Cortex of kidney (tissue), 1 donor: ENCODE measurements at places on chromosomes 6 and 20.

GRCh38 chr20:19850198-19850533, 92.1 kb downstream of the RIN2 start:
- DNase-seq = no peak

- no peak for DNase-seq
These were observed 751.4 kb upstream of the DEFB115 start for GRCh38 chr20:30506100-30506499.

DNA sequence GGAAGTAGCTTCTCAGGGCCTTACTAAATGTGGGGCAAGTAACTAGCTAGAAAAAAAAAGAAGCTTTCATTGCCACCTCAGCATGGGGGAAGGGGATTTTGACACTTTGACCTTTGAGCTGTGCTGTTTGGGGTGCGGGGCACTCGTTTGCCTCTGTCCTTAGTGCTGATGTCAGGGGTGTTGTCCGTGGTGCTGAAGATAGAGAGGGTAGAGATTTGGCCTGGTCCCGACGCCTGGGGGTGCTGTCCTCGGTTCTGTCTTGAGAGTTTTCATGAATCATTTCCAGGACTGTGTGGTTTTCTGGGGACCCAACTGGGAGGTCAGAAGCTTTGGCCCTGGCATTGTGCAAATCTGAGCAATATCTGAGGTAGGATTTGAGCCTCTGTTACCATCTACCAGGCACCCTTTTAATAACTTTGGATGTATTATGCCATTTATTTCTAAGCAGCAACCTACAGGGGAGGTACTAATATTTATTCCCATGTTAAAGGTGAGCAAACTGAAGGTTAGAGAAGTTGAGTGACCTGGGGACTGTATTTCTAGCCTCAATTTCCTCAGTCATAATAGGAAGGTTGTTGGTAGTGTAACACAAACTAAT, 78.0 kb downstream of the DLGAP4 start:
- no peak for DNase-seq

GRCh38 chr6:148962854-148963515, 216.2 kb downstream of the UST start:
- DNase-seq = no peak

DNA sequence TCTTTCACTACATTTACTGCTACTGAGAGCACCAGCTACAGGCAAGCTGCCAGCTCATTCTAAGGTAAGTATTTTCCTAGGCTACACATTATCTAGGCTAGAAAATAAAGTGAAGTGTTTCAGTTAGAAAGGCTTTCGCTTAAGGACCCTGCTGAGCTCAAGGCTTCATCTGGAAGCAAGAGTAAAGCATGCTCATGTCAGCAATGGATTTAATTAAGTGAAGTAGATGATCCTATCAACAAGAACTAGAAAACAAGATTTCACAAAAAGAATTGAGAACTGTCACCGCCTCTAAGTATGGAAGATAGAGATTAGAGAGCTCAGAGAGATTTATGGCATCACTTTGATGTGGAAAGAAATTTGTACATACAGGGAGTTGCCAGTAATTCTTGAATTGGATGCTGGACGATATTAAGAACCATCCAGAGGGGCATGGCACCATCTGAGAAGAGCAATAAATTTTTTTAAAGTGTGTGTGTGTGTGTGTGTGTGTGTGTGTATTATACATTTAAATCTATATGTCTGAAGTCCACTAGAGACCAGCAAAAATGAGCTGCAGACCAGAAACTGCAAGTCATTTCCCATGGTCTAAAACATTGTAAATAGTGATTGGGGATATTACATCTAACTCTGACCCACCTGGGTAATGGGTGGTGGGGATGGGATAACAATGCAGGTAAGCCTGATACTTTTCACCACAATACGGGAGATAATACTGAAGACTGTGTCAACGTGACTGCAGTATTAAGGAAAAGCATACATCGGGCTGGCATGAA, 105.2 kb upstream of the MAP7 start:
- DNase-seq = no peak

DNA sequence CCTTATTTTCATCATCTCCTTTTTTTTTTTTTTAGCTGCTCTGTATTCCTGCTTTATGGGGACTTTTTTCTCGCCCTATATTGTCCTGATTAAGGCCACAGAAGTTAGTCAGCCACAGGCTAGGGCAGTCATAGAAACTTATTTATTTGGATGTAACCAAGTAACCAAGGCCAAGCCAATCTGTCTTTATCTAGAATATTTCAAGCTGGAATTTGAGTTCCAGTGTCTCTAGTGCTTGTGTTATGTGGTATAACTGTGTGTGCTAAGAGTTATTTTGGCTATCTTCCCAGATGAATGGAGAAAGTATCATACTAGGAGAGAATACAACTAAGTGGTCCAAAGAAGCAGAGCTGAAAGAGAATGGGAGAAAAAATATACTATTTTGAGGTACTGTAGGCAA, 751.5 kb downstream of the CBLN4 start:
- DNase-seq = no peak

DNA sequence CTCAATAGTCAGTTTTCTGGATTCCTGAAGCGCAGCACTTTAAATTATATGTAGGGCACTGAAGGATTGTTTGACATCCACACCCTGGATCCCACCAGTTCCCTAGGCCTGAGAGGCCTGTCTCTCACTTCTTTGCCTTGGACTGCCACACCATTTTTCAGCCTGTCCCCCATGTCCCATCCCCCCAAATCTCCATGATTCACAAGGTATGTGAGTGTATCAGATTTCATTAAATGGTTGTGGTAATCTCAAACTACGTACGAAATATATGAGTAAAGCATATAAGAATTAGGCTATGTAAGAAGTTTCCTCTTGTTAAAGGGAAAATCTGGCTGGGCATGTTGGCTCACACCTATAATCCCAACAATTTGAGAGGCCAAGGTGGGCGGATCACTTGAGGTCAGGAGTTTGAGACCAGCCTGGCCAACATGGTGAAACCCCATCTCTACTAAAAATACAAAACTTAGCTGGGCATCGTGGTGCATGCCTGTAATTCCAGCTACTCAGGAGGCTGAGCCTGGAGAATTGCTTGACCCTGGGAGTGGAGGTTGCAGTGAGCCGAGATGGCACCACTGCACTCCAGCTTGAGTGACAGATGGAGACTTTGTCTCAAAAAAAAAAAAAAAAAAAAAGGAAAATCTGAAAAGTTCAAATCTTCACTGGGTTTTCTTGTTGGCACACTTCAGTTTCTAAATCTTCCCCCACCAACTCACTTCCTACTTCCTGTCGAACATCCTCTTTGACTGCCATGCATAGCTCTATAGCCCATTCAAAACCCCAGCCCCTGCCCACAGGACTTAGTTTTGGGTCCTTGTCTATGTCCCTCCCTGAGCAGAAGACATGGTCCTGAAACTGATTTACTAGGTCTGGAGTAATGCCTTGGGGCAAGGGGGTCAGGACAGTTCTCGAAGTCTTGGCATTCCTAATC, 97.3 kb upstream of the SHLD1 start:
- DNase-seq = no peak

GRCh38 chr20:37984018-37984785, 49.1 kb downstream of the TTI1 start:
- no peak for DNase-seq

DNA sequence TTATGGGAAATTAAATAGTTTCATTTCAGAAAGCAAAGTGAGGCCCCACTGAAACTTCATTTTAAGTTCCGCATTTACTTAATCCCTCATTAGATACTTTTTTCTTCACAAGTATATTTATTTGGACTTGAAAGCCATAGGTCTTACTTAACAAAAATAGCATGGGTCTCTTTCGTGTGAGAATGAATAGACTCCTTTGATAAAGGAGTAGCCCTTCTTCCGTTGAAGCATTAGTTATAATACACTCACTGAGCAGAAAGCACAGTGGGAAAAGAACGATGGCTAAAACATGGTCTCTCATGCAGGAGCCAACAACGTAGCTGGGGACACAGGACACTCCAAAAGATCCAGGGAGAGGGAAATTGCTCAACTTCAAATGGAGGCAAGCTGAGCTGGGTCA, 130.4 kb downstream of the SLC23A2 start:
- no peak for DNase-seq

- no peak for DNase-seq
These were observed 64.0 kb downstream of the MDGA1 start for GRCh38 chr6:37633581-37634237.

DNA sequence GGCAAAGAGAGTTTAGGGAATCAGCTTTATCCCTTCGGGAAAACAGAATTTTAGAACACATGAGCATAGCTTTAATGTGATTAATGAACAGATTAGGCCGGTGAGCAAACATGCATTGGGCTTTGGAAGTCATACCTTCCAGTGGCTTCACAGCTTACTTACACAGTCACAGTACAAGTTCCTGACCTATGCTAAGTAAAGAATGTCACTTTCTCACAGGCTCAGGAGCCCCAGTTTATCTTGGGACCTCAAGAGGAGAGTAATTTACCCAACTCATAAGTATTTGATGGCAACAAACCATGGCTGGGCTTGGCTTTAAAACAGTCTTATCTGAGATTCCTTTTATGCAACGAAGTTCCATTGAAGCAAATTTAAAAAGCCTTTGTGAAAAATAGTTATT, 195.9 kb downstream of the AKAP7 start:
- DNase-seq = no peak

- DNase-seq = no peak
These were observed 44.0 kb downstream of the BCAS4 start for GRCh38 chr20:50838707-50839385.

GRCh38 chr6:135527116-135527959, 29.8 kb upstream of the AHI1 start:
- DNase-seq = no peak

DNA sequence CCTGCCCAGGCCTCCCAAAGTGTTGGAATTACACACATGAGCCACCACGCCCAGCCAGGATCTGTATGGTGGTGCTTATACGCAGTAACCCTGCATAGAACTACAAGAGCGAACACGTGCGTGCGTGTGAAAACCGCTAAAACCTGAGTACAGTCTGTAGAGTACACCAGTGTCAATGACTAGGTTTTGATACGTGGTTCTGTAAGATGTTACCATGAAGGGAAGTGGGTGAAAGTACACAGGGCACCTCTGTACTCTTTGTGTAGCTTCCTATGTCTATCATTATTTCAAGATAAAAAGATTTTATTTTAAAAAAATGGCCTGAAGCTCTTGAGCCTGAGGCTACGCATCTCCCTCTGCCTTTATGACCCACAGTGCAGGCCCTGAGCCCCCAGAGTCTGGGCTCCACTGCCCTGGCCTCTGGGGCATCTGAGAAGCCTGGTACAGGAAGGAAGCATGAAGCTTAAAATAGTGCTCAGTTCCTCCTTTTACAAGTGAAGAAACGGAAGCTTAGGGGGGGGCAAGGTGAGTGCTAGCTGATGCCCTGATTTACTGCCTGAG, 21.6 kb downstream of the LY86 start:
- no peak for DNase-seq

GRCh38 chr20:38110525-38111178, 54.4 kb downstream of the TGM2 start:
- DNase-seq = no peak

DNA sequence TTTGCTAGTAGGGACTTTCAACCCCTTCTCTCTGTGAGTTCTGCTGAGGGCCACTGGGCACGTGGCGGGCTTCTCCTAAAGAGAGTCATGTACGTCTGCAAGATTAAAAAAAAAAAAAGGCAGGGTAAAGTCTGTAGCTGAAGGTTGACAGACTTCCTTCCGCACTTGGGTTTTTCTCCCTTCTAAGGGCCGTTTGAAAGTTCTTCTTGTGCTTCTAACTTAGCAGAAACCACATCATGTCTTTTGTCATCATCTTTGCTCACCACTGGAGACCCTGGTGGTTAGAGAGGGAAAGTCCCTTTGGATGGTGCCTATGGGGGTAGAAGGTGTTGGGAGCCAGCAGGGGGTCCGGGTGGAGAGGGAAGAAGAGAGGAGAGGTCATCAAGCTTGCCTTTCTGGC, 31.4 kb downstream of the PRDM1 start:
- no peak for DNase-seq

DNA sequence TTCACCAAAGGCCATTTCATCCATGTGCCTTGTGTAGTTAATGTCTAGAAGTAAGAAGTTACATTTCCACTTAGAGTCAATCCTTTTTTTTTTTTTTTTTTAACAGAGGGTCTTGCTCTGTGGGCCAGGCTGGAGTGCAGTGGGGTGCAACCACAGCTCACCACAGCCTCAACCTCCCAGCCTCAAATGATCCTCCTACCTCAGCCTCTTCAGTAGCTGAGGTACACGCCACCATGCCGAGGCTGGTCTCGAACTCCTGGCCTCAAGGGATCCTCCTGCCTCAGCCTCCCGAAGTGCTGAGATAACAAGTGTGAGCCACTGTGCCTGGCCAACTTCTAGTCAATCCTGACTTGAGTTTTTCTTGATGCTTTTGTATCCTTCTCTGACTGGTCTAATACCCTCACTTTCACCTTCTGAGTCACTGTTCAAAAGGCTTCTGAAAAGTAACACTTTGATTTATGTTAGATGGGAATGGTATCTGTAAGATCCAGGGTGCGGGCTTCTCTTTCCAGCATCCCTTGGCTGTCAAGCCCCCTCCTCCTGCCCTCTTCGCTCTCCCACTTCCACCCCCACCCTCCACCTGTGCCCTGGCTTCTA, 22.1 kb downstream of the TRAM2 start:
- no peak for DNase-seq

DNA sequence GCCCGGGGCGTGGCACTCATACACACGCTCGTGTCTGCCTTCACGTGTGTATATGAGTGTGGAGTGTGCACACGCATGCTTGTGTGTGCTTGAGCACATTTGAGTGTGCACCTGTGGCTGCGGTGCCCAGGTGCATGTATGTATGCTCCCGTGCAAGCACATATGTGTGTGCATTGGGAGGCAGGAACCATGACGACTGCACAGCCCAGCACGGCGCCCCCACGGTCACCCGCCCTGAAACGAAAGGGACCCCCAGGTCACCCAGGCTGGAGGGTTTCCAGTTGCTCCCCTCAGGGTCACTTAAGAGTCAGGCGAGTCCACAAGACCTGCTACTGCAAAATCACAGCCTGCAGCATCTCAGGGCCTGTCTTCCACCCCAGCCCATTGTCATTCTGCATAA, 94.7 kb downstream of the YTHDF1 start:
- DNase-seq = no peak

- DNase-seq = no peak
These were observed 12.1 kb downstream of the BPIFB3 start for GRCh38 chr20:33065785-33066184.

DNA sequence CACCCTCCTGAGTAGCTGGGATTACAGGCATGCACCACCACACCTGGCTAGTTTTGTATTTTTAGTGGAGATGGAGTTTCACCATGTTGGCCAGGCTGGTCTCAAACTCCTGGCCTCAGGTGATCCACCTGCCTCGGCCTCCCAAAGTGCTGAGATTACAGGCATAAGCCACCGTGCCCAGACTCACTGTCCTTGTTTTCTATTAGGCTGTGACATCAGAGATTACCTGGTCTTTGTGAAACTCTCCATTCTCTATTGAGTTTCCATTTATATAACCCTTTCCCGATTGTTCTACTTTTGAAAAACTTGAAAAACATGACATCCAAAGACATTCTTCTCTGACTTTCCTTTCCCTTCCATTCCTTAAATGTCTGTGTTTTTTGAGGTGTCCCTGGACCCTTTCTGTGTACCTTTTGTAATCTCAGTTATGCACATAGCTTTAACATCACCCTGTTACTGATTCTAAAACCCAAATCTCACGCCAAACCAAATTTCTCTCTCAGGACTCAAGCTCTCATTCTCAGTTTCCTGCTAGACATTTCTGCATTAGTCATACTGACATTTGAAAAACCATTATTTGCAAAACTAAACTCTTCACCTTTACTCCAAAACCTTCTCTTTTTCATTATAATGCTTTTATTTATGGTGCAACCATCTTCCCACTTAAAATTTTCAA, 137.0 kb downstream of the KHDC1L start:
- no peak for DNase-seq
